ENCODE measurements at places on chromosomes 1 and 21.

- DNase-seq = no peak
Observed at GRCh38 chr1:212242288-212242984, 42.8 kb upstream of the PPP2R5A start.

- peak; percentile 45 for DNase-seq
Observed at GRCh38 chr21:28614791-28615190, 377.9 kb downstream of the LTN1 start.

GRCh38 chr1:39635205-39635870 lies 4.1 kb downstream of the HEYL start:
- no peak for DNase-seq

DNA sequence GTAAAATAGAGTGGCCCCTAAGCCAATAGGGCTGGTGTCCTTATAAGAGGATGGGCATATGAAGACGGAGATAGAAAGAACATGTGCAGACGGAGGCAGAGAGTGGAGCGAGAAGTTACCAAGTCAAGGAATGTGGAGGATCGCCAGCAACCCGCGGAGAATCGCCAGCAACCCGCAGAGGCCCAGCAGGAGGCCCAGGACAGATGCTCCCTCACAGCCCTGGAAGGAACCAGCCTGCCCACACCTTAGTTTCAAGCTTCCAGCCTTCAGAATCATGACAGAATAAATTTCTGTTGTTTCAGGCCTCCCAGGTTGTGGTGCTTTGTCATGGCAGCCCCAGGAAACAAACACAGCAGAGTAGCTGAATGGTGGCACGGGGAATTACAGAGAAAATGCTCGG lies 9.6 kb downstream of the CLDN14 start:
- no peak for DNase-seq

DNA sequence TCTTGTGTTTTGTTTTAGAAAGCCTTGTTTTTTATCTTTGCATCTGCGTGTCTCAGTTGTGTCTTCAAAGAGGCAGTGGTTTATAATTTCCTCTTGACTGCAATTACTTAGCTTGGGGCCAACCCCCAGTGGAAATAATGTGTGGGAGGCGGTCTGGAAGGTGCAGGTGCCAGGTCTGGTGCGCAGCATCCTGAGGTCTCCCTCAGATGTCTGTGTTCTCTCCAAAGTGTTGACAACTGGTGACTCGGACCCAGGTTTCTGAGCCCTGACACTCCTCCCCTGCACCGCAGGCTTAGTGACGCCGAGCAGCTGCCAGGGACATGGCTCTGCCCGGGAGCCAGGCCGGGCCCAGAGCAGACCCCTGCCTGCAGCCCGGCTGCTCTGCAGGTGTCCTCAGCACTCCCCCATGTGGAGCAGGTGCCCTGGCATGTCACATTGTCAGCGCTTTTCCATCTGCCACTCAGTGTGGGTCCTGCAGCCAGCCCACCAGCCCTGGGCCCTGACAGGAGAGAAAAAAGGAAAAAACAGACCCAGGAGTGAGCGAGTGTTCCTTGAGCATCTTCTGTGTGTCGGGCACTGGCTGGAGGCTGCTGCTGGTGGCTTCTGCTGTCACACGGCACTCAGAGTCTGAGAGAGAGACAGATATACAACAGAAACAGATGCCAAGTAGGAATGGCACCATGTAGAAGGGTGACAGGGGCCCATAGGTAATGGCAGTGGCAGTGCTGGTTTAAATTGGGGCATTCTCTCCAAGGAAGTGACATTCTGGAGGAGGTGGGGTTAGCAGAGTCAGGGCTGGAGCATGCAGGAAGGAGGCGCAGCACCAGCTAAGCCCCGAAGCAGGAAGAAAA lies 24.8 kb upstream of the SELENON start:
- DNase-seq = no peak

DNA sequence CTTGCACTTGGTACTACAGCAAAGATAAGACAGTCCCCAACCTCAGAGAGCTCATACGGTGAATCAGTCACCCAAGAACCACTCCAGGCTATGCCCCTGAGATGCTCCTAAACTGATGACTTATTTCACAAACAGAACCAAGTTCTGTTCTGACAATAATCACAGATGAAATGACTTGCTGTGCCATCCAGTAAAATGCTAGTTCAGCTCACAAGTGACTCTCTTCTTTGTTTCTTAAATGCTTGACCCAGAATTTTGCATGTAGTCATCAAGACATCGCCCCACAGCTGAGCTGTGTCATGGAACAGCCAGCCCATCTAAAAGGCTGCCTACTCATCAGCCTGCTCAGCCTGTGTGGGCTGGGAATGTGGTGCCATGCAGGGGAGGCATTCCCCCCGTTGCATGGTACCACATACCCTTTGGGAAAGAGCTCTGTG lies 6.1 kb upstream of the SLC19A2 start:
- DNase-seq = no peak

DNA sequence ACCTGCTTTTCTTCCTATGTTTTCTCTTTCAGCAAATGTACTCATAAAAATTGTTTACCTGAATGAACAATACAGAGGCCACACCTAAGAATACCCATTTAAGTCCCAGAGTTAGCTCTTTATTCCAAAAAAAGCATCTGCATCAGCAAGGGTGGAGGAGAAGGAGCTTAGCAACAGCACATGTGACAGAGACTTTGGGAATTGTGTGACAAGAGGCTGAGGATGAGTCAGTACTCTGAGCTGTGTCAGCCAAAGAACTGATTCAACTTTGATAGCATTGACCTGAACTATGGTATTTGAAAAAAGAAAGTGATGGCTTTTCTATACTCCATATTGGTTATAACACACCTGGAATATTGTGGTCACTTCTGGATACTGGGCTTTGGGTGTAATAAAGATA lies 162.7 kb downstream of the ZNF648 start:
- DNase-seq = no peak

GRCh38 chr21:42619166-42619565 lies 34.3 kb upstream of the PDE9A start:
- no peak for DNase-seq

DNA sequence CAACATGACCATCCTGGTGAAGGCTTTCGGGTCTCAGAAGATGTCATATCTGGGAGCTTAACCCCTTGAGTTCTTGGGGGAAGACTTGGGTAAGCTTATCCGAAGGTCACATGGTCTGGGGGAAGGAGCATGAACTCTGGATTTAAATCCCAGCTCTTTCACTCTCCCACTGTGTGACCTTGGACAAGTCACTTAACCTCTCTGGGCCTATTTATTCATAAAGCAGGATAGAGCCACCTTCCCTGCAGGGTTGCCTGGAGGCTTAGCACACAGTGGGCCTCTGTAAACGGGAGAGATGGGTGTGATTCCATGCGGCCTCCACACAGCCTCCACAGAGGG lies 8.2 kb upstream of the ARHGEF10L start:
- no peak for DNase-seq

DNA sequence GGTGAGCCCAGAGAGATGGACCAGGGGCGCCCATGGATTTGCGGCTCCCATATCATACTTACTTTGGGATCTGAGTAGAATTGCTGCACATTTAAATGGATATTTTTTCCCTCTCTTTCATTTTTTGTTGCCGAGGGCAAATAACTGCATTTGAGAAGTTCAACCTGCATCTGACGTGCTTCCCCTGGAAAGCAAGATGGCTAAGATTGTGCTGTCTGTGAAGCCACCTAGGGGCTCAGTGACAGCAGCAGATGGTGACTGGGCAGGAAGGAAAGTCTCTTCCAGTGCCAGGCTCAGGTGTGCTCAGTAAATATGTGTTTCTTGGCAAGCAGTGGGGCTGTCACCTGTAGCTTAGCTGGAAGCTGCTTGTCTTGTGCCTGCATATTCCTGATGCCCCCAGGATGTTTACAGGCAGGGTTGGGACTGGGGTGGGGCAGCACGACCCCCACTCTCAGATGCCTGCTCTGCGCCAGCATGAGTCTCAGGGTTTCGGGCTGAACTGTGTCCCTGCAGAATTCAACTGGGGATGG lies 59.8 kb upstream of the ETV3 start:
- no peak for DNase-seq

DNA sequence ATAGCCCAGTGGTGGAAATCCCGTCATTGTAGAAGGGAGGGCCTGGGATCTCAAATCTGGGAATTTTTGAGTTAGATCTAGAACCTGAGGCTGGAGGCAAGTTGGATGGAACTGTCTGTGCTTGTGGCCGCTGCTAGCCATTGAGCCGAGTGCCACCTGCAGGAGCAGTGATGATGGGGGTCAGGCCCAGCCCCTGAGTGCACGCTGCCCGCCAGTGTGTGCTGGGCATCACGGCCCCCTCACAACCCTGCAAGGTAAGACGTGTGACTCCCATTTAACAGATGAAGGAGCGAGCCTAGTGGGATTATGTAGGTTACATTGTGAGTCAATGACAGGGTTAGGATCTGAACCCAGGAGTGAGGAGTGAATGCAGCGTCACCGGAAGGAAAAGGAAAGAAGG lies 407.2 kb downstream of the CAMTA1 start:
- no peak for DNase-seq

DNA sequence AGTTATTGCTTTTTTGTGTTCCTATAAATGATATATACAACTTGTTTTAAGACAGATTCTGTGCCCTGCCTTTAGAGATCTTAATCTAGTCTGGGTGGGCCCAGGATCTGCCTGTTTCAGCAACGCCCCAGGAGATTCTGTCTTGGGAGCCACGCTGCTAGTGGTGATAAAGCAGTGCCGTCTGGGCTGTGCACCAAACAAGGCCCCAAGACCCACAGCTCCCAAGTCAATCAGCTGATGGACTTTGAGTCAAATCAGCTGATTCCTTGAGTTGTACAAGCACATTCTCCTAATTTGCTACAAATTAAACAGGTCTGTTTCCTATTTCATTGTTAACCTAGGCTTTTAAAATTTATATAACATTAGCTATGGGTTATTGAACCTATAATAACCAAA lies 15.7 kb upstream of the SLC44A3 start:
- no peak for DNase-seq

All from fibroblast of skin of abdomen (primary cell).